Stimulated activated CD4-positive, alpha-beta T cell treated with anti-CD3 and anti-CD28 coated beads, Interleukin-2, amount 100 ng/mL, for 24 hours (primary cell): ENCODE measurements at places on chromosomes 16 and 17.

DNA sequence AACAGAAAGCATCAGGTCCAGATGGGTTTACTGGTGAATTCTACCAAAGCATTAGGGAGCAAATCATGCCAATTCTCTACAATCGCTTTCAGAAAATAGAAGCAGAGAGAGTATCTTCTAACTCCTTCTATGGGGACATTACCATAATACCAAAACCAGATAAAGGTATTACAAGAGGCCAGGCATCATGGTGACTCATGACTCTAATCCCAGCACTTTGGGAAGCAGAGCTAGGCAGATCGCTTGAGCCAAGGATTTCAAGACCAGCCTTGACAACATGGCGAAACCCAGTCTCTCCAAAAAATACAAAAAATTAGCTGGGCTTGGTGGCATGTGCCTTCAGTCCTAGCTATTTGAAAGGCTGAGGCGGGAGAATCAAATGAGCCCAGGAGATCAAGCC, 23.0 kb downstream of the HBQ1 start:
- DNase-seq = no peak

- DNase-seq = no peak
Observed at GRCh38 chr16:81635063-81635937, 143.8 kb upstream of the PLCG2 start.

- DNase-seq = no peak
Observed at GRCh38 chr16:89892055-89892630, 18.8 kb downstream of the TCF25 start.

GRCh38 chr16:56311208-56312027, 113.9 kb downstream of the AMFR start:
- no peak for DNase-seq

DNA sequence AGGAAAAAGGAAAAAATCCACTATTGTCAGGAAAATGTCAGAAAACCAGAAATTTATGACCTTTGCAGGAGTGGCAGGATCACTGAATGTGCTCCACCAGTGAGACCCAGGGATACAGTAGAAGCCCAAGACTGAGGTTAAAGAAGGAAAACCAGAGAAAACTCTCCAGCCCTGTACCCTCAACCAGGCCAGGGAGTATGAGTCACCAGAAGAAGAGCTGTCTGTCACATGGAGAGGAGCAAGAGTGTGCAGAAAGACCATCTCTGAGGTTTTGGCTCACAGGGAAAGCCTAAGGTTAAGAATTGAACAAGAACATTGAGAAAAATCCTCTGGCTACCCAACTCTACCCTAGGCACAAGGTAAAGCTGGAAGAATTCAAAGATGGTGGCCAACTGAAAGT, 47.6 kb upstream of the MON1B start:
- DNase-seq = no peak

DNA sequence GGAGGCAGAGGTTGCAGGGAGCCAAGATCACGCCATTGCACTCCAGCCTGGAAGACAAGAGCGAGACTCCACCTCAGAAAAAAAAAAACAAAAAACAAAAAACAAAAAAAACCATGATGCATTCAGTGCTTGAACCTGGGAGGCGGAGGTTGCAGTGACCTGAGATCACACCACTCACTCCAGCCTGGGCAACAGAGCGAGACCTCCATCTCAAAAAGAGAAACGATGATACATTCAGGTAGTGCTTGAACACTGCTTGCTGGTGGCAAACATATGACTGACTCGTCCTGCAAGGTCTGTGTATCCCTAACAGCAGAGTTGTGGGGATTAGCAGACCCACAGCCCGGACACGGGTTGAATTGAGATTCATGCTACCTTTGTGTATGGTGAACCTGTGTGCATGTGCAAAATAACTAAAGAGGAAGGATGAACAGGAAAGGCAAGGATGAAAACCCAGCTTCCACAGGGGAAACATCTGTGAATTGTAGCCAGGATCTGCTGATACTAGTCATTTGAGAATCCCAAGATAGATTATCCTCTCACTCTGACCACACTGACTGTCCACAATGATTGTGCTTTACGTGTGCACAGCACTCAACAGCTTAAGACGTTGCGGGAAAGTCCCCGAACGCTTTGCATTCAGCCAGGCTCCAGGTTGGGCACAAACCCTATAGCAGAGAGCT, 52.4 kb upstream of the MRPS23 start:
- DNase-seq = no peak

DNA sequence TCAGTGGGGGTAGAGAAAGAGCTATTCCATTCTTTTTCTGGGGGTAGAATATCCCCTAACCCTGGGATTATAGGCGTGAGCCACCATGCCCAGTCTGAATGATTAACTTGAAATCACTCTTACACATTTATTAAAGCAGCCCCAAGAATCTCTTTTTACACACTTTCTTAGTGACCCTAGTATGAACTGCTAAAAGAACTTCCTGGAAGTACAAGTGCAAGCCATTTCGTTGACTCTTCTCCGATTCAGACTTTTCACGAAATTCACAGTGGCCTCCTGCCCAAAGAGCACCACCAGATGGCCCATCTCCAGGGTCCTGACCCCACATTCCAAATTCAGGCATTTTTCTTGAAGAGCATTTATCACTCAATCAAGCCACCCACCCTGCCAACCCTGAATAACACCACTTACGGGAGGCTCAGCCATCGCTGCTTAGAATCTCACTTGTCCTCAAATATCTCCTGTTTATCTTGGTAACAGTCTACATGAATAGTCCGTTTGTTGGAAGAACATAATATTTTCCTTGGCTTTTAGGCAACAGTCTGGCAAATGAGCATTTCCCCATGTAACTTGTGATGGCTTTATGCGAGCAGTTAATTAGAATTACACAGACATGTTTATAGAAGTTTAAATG, 28.0 kb downstream of the ZNF423 start:
- DNase-seq = no peak

DNA sequence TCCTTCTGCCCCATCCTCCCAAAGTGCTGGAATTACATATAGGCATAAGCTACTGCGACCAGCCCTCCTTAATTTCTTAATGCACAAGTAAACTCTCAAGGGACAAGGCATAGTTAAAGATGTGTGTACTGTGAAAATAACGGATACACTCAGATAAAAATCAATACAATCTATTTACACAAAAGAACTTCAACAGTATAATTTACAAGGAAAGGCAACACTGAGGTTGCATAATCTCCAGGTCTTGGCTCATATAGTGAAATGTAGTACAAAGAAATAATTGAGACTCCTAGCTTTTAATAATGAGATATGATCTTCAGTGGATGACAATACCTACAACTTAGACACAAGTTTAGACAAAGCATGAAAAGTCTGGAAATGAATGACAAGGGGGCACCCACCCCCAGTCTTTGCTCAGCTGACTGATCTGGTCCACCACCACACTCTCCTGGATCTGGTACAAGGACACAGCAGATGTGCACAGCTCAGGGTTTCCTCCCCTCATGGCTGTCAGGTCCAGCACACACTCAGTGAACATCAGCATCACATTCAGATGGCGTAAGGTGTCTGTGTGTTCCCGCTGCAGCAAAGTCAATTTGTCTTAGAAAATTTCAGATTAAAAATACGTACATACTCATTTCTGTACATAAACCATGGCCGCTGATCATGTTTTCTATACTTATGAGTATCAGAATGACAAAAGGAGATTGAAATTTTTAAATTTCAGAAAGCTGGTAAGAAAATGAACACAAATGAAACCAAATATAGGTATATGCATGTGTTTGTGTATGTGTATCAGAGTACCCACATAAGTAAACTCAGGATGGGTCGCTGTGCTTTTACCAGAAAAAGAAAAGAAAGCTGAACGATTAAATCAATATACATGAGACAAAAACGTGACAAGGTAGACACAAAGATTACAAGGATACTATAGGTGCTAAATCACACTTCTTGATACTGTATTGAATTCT, 33.7 kb upstream of the ALDH3A1 start:
- no peak for DNase-seq

DNA sequence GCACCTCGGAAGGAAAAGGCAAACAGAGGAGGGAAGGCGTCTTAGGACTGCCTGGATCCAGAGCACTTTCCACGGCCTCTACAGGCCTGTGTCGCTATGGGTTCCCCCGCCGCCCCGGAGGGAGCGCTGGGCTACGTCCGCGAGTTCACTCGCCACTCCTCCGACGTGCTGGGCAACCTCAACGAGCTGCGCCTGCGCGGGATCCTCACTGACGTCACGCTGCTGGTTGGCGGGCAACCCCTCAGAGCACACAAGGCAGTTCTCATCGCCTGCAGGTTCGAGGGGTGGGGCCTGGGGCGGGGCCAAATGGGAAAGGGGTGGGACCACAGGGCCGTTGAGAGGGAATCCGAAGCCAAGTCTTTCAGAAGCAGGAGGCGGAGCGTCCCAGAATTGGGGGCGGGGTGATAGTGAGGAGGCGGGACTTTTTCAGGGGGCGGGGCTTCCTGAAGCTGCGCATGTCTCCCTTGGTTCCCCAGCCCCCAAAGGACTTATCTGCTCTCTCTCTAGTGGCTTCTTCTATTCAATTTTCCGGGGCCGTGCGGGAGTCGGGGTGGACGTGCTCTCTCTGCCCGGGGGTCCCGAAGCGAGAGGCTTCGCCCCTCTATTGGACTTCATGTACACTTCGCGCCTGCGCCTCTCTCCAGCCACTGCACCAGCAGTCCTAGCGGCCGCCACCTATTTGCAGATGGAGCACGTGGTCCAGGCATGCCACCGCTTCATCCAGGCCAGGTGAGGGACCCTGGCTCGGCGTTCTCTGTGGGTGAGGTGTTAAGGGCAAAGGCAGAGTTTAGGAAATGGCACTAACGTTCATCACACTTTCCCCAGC, 939 bp downstream of the BCL6B start:
- DNase-seq = peak; percentile 96

GRCh38 chr17:36127911-36128310, 24.3 kb downstream of the CCL4 start:
- no peak for DNase-seq

DNA sequence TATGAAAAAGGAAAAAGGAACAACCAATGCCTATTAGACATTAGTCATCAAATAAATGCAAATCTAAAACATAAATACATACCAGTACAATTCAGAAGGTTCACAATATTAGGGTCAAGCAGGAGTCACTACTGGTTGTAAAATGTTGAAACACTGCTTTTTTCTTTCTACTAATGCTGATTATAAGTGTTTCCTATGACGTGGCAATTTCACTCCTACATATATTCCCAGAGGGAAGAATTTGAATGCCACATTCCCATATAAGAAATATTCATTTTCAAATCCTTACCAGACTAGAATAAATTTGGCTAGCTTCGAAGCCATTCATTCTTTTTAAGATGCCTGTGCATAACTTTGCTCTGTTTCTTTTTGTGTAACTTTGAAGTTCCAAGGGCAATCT, 2.6 kb upstream of the KRTAP9-2 start:
- DNase-seq = no peak
